ENCODE measurements at places on chromosomes 7 and 10. TPM values are rescaled to one million over a fixed set of nuclear protein-coding genes. Genes with fewer than 3 reads are reported as not detected.

GRCh38 chr10:127145173-127145572 is 51.2 kb downstream of the INSYN2A start:
- DNase-seq: no peak

HECW1 gene
- total RNA-seq: not detected

ZNF727 gene
- 0.19 TPM for total RNA-seq

GRCh38 chr7:601036-601594 is 81.5 kb upstream of the PDGFA start:
- no peak for DNase-seq

DNA sequence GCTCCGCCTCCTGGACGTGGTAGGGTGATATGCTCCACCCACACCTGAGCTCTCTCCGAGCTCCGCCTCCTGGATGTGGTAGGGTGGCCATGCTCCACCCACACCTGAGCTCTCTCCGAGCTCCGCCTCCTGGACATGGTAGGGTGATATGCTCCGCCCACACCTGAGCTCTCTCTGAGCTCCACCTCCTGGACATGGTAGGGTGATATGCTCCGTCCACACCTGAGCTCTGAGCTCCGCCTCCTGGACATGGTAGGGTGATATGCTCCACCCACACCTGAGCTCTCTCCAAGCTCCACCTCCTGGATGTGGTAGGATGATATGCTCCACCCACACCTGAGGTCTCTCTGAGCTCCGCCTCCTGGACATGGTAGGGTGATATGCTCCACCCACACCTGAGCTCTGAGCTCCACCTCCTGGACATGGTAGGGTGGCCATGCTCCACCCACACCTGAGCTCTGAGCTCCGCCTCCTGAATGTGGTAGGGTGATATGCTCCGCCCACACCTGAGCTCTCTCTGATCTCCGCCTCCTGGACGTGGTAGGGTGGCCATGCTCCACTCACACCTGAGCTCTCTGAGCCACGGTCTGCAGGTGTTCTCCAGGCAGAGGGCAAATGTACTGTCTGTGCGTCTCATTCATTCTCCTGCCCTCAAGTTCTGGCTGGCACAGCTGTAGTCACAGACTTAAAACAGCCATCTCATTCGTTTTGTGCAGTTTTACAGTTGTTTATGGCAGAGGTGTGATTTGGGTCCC is 252.4 kb downstream of the DIP2C start:
- DNase-seq: no peak

- DNase-seq: no peak
These were observed 165.4 kb upstream of the DPP6 start for GRCh38 chr7:153886506-153887441.

DNA sequence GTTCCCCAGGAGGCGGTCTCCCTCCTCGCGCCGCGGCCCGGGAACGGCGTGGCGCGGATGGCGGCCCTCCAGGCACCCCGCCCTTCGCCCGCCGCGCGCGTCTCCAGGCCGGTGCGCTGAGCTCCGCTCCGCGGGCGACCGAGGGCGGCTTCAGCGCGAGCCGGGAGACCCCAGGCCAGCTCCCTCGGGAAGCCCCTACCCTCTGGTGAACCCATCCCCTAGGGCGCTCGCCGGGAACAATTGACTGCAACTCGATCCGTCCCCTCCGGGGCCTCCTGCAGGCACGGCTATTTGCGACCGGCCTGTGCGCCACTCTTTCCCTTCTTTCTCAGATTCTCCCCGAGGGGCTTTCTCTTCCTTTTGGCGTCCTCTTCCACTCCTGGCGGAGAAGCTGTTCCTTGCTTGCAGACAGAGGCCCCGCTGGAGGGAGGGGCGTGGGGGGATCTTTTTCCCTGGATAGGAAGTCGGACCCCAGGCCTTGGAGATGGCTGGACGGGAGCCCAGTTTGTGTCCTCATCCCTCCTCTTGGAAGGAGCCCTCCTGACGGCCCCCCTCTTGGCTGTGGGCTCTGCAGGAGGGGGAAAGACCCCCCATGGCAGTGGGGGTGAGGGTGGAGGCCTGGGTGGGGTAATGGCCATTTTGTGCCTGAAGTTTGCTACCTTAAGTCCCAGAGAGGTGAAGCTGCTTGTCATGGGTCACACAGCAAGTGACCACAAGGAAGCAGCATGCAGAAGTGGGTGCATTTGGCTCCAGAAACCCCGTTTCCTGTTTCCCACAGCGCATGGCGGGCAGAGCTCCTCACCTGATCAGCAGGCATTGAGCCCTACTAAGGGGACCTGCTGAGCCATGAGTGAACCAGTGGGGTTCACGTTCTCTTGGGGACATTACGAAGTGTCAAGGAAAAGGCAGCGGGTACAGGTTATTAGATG is 171.2 kb upstream of the TNRC18 start:
- no peak for DNase-seq

DNA sequence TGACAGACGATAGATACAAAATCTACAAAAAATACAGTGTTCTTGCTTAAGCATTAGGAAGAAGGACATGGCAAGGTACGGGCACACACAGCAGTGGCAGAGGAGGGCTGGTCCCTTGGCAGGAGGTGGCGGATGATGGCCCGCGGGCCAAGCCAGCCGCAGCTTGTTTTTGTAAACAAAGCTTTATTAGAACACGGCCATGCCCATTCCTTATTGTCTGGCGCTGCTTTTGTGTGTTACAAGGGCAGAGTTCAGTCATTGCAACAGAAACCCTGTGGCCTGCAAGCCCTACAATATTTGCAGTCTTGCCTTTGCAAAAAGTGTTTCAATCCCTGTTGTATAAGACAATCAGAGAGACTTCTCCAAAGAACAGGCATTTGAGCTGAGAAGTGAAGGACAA is 30.7 kb downstream of the FGFR2 start:
- DNase-seq: no peak

Data from activated T-cell treated with anti-CD3 and anti-CD28 coated beads, Interleukin-2, amount 50 U/mL, for 72 hours (primary cell).